ENCODE measurements at places on chromosomes 7 and 10. TPM values are rescaled to one million over a fixed set of nuclear protein-coding genes. Genes with fewer than 3 reads are reported as not detected.

COL13A1 gene
- 14.8 TPM for total RNA-seq

CHN2 gene
- total RNA-seq: not detected

ALDH18A1 gene
- 105 TPM for total RNA-seq

OR9A2 gene
- not detected for total RNA-seq

MLXIPL gene
- not detected for total RNA-seq

HYAL4 gene
- not detected for total RNA-seq

MLLT10 gene
- total RNA-seq: 47.7 TPM

CLCN1 gene
- total RNA-seq: not detected

LRRC18 gene
- not detected for total RNA-seq

SEMA3E gene
- 0.06 TPM for total RNA-seq

CPA2 gene
- total RNA-seq: not detected

ANXA8 gene
- total RNA-seq: not detected

WIPF3 gene
- not detected for total RNA-seq

CFAP70 gene
- total RNA-seq: 1.6 TPM

IRF5 gene
- total RNA-seq: not detected

PCGF6 gene
- 13.1 TPM for total RNA-seq

BMPER gene
- 5.9 TPM for total RNA-seq

ASB10 gene
- total RNA-seq: not detected

FRMPD2 gene
- total RNA-seq: not detected

TMEM196 gene
- not detected for total RNA-seq

INPP5A gene
- 90.2 TPM for total RNA-seq

MRLN gene
- not detected for total RNA-seq

RSPH10B2 gene
- 0.19 TPM for total RNA-seq

CDC14C gene
- total RNA-seq: not detected

FXYD4 gene
- not detected for total RNA-seq

ETV1 gene
- total RNA-seq: 42.8 TPM

CYP26A1 gene
- not detected for total RNA-seq

FEZF1 gene
- total RNA-seq: not detected

SUMF2 gene
- total RNA-seq: 238 TPM

ZNF786 gene
- 7.8 TPM for total RNA-seq

OR2A5 gene
- total RNA-seq: not detected

ATRNL1 gene
- total RNA-seq: 4.9 TPM

DGKI gene
- 5.3 TPM for total RNA-seq

MUC3A gene
- total RNA-seq: not detected

Measured in aortic smooth muscle cell (primary cell).